Skin of body (tissue), 3 donors: ENCODE measurements at places on chromosomes 16 and 17. TPM values are rescaled to one million over a fixed set of nuclear protein-coding genes. Genes with fewer than 3 reads are reported as not detected.

The ELMO3 gene
- 4.0 TPM for total RNA-seq

The OSGIN1 gene
- 0.30 TPM for total RNA-seq

The CACNG1 gene
- total RNA-seq = 5.4 TPM

The SPNS2 gene
- total RNA-seq = 24.1 TPM

The PPM1E gene
- total RNA-seq = 0.89 TPM

The FTO gene
- 113 TPM for total RNA-seq

The CRHR1 gene
- total RNA-seq = 0.39 TPM

The SLC16A5 gene
- total RNA-seq = 8.7 TPM

The GINS2 gene
- total RNA-seq = 5.3 TPM

The BAIAP3 gene
- total RNA-seq = 1.2 TPM

The OR3A3 gene
- not detected for total RNA-seq

The GLP2R gene
- 0.30 TPM for total RNA-seq

The NHLRC4 gene
- total RNA-seq = 0.59 TPM

The GPR142 gene
- not detected for total RNA-seq

The MYH2 gene
- 79.7 TPM for total RNA-seq

The KRT28 gene
- total RNA-seq = 152 TPM

The EME1 gene
- 3.6 TPM for total RNA-seq

The MMP2 gene
- 228 TPM for total RNA-seq

The UTS2R gene
- 0.20 TPM for total RNA-seq

The SLC2A4 gene
- total RNA-seq = 11.7 TPM

The NPIPA8 gene
- 16.5 TPM for total RNA-seq
